ENCODE measurements at places on chromosomes 5 and 9. TPM values are rescaled to one million over a fixed set of nuclear protein-coding genes. Genes with fewer than 3 reads are reported as not detected.

DMGDH gene
- 0.67 TPM for total RNA-seq

ARL10 gene
- 12.5 TPM for total RNA-seq

CD14 gene
- 4.1 TPM for total RNA-seq

SLC25A46 gene
- total RNA-seq: 45.6 TPM

HMCN2 gene
- not detected for total RNA-seq

LCN10 gene
- 1.0 TPM for total RNA-seq

SUSD3 gene
- 68.0 TPM for total RNA-seq

BASP1 gene
- total RNA-seq: 0.94 TPM

LAMC3 gene
- 0.19 TPM for total RNA-seq

DNA sequence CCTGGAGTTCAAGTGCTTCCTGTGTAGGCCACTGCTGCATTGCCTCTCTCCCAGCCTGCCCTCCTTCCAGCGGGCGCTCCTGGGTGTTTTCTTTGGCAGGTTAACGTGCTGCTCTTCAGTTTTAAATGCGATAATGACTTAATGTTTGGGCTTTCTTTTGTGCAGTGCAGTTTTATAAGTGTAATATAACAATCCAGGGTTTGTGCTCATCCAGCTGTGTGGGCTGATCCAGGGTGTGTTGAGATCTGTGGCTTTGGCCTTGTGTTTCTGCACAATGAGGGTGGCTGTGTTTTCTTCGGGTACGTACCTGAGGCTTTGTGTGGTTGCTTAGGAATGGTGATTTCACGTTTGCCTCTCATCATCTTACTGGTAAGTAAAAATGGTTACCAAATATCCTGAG is 50.6 kb downstream of the PCSK5 start:
- no peak for DNase-seq

DNA sequence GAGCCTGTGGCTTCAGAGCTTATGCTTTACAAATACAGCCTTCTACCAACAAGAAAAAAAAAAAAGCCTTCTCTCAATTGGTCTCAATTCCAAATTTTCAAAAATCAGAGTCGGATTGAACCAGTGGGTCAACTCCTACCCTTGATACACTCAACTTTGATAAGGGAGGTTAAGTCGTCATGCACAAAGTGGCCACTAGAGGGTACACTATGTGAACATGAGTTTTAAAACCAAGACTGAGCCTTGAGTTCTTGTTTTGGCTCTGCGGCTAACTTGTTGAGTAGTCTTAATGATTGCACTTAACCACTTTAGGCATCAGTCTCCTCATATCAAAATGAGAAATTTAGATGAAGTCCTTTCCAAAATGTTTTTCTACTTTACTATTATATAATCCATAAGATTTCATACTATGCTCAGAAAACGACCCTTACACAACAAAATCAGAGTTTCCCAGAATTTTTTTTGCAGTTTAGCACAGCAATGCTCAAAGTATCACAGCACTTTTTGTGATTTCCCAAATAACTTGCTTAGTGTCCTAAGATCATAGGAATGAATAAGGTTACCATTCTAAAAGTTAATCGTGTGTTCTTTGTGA is 92.9 kb upstream of the MTAP start:
- no peak for DNase-seq

GRCh38 chr5:84260939-84261338 is 123.7 kb downstream of the EDIL3 start:
- DNase-seq: no peak

DNA sequence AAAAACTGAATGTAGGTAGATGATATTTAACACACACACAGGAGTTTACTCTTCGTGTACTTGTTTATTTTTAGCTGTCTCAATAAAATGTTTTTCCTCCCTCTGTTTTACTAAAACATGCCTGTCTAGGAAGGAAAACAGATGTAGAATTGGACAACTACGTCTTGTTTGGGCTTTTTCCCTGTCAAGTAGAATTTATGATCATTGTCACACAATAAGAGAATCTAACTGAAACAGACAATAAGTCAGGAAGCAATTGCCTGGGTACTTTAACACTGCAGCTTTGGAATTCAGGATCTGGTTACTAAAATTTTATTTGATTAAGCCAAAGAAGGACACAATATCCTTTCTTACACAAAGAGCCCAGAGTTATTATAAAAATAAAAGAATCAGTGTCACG is 164.2 kb downstream of the ZDHHC21 start:
- DNase-seq: no peak

GRCh38 chr9:98861781-98862504 is 54.5 kb downstream of the GALNT12 start:
- no peak for DNase-seq

- DNase-seq: peak; percentile 53
These were observed at the start of gene CMBL for GRCh38 chr5:10307206-10308148. CMBL (minus strand) TSS chr5:10307902; CDS start chr5:10290762, 17,140 bp downstream.

DNA sequence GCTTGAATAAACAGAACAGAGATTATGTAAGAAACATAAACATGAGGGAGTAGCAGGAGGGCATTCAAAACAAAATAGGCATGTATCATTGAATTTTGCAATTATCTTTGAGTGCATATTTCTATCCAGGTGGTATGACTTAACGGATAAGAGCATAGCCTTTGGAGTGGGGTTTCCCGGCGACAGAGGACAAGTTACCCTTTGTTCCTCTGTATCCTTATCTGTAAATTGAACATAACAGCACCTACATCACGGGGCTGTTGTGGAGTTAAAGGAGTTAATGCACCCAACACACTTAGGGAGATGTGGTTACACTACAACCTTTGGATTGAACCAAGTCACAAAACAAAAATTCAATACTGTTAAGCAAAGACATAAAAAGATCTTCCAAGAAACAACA is 314.6 kb upstream of the KIF2A start:
- no peak for DNase-seq

DNA sequence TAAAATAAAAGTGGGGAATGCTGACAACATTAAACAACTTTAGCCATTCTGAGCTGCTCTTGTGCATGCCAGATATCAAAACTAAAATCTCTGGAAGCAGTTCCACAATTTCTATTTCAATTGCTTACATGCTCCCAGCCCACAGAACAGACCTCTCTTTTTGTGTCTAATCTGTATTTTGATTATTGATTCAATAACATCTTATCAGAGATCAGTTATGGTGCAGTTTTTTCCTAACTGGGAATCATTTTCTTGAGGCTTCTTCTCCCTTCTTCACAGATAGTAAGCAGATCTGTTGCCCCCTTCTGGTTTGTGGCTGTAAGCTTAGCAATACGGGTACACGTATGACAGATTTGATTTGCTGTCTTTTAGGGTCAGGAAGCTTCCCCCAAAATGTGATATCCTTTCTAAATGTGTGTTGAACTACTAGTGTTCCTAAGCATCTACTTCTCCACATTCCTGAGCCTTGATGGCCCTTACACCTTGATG is 39.4 kb downstream of the MRPS27 start:
- no peak for DNase-seq

GRCh38 chr9:77793849-77794248 is 145.7 kb upstream of the GNA14 start:
- DNase-seq: no peak

GRCh38 chr5:88515881-88516819 is 247.5 kb upstream of the TMEM161B start:
- DNase-seq: no peak

DNA sequence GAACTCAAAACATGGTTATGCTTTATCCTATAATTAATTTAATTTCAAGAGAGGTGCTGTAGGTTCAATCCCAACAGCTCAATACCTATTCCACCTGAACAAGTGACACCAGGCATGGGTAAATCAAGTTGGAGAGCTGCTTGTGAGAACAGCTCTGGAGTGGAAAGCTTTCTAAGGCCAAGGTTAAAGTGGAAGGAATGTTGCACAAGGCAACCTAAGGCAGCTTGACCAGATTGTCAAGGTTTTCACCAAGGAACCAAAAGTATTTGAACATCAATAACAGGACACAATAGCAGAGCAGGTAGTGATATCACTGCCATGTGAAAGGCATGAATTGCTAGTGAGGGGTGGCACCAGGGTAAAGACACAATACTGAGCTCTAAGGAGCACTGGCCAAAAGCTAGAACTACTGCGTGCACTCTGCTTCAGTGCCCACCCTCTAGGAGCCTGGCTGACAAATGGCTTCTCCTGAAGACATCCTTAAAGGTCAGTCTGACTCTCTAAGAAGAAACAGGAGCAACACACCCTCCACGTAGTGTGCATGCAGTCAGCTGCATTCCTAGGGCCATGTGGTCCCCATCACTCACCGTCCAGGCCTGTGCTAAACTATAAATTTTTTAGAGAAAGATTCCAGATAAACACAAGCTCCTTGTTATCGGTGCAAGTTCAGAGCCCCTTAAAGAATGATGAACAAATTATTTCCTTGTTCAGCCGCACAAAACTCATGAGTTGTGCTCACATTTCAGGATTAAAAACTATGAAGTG is 677.7 kb upstream of the KLF4 start:
- no peak for DNase-seq

DNA sequence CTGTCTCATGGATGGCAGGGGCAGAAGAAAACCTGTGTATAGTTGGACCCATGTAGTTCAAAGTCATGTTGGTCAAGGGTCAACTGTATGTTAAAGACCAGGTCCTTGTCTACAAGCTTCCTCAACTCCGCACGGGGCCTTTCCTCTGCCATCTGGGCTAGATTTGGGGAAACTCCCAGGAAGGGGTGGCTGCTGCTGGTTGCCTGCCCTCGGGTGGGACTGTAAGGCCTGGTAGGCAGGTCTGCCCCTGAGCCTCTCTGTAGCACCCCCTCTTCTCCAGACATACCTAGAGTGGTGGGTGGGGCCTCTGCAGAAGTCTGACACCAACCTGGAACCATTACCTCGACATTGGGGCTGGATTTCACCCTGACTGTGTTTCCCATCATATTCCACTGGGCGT is 15.2 kb downstream of the ENHO start:
- DNase-seq: no peak

- DNase-seq: no peak
These were observed 348.5 kb upstream of the RIOK2 start for GRCh38 chr5:97531549-97531948.

DNA sequence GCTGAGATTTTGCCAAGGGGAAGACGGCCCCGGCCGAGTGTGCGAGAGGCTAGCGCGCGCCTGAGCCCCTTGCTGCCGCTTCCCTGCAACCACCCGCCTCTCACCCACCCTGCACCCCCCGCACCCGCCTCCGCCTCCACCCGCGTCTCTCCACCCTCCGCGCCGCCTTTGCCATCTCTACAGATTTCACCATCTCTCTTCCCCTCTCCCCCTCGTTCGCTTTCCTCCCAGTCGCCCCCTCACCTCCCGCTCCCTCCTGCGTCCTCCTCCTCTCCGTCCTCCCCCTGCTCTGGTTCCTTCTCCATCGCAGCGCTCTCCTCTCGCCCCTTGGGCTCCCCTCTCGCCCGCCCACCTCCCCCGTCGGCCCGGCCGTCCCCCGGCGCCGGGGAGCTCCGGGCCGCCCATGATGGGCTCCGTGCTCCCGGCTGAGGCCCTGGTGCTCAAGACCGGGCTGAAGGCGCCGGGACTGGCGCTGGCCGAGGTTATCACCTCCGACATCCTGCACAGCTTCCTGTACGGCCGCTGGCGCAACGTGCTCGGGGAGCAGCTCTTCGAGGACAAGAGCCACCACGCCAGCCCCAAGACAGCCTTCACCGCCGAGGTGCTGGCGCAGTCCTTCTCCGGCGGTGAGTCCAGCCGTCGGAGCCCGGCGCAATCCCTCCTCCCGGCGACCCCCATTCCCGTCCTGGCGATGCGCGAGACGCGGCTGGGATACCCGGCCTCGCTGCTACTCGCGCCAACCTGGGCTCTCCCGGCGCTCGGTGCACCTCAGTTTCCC is at the start of gene PRDM12:
Gene PRDM12, plus strand, starts transcription at position 344 of the 778 bp plus-strand sequence. Its CDS starts 60 bp downstream, at position 404.
- no peak for DNase-seq

GRCh38 chr5:60024104-60024503 is 130.6 kb upstream of the PDE4D start:
- no peak for DNase-seq

DNA sequence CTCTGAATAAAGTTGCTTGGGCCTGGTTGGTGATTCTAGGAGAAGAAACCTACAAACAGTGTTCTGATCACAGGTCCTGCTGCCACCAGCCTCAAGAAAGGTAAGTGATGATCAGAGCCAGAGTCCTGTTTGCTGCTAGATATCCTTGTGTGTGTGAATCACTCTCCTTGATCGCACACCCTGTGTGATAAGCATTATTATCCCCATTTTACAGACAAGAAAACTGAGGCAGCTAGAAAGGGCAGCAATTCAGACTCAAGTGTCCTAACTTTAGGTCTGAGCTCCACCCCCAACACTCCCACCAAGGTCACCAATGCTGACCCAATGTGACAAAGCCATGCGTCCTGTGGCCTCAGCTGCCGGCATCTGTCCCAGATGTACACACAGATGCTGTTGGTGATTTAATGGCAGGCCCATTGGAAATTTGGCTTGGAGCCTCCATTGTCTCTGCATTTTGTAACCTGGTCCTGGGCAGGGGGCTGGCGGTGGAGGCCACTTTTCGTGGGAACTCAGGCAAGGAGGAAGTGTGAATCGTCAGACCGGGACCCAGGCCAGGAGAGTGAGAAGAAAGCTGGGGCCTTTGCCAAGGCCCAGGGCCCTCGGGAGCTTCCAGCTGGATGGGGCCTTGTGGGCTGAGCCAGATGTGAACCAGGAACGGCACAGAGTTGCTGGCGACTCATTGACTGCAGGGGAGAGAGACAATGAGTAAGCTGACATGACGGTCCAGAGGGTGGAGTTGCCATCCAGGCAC is 29.8 kb upstream of the GGTA1 start:
- DNase-seq: no peak

DNA sequence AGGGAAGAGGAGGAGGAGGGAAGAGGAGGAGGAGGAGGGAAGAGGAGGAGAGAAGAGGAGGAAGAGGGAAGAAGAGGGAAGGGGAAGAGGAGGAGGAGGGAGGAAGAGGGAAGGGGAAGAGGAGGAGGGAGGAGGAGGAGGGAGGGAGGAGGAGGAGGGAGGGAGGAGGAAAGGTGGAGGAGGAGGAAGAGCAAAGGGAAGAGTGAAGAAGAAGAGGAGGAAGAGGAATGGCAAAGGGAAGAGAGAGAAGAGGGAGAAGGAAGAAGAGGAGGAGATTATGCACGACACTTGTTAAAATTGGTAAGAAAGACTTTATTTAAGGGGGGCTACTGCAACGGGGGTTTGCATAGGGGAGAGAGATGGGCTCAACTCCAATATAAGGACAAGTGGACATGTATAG is 221.2 kb downstream of the SLIT3 start:
- DNase-seq: no peak

GRCh38 chr9:89738137-89738932 is 133.5 kb downstream of the GADD45G start:
- no peak for DNase-seq

DNA sequence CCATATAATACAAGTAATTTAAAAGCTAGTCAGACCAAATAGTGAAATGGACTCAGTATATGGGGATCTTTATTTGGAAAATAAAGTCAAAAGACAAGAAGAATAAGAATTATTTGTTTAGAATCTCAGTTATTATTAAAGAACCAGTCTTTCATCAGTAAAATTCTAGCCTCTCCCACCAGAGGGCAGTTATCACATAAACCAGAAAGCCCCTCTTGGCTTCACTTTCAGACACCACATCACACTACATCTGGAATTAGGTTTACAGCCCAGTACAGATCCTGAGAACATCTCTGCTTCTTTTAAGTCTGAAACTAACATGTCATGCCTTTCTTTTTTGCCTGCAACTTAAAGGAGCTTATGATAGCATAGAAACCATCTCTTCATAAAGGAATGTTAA is 12.2 kb upstream of the HSPB3 start:
- no peak for DNase-seq

Data from activated naive CD8-positive, alpha-beta T cell treated with anti-CD3 and anti-CD28 coated beads, Interleukin-2, amount 10 ng/mL, durations not matched to agents 7 days and 5 days (primary cell).